ENCODE measurements at places on chromosomes 1 and 21.

DNA sequence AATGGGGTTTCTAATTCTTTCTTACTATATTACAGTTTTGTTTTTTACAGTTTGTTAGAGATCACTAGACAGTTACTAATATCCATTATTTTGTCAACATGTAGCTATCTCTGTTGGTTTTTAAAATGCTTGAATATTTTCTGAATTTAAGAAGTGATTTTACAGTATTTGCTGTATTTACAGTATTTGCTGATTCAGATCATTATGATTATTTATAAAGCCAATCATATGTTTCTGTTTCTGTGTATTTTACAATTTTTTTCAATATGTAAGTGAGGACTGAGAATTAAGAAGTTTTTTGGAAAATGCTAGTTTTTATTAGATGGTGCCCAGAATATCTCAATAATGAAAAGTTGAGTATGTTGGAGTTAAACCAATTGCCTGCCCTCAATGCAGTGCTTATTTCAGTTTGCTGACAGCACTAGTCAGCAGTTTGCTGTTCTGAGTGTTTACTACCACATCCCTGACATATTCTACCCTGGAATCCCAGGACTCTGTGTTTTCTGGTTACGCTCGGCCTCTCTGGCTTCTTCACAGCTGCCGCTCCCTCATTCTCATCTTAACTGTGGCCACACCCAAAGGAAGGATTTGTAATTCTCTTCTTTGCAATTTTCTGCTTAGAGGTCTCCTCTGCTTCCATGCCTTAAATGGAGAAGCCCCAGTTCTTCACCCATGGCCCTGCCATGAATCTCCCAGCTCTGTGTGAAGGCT lies 68.0 kb upstream of the BACH1 start:
- no peak for DNase-seq

- no peak for DNase-seq
These were observed 6.8 kb upstream of the LHX9 start for GRCh38 chr1:197910120-197910991.

DNA sequence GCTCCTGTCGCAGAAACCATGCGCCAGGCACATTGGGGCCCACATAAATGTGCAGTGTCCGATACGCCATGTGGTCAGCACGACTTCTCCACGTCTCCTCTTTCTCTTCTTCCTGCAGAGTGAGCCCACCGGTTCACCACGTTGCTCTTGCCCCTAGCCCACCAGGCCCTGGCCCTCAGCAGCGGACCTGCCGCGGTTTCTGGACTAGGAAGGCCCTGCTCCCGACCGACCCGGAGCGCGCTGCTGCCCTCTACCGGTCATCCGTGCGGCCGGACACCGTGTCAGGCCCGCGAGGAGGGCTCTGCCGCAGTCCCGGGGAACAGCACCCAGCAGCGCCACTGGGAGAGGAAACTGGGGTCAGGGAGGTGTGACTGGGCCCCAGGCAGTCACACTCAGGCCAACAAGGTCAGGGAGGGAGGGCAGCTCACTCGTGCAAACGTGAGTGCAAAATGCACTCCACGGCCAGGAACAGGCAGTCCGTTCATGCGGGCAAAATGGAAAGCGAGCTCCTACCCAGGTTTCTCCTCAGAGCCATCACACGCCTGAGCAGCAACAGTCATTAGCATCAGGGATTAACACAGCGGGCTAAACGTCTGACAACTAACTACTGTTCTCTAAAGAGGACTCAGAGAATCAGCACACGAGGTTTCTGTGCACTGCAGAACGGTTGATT lies 13.7 kb downstream of the TLR5 start:
- peak; percentile 75 for DNase-seq

DNA sequence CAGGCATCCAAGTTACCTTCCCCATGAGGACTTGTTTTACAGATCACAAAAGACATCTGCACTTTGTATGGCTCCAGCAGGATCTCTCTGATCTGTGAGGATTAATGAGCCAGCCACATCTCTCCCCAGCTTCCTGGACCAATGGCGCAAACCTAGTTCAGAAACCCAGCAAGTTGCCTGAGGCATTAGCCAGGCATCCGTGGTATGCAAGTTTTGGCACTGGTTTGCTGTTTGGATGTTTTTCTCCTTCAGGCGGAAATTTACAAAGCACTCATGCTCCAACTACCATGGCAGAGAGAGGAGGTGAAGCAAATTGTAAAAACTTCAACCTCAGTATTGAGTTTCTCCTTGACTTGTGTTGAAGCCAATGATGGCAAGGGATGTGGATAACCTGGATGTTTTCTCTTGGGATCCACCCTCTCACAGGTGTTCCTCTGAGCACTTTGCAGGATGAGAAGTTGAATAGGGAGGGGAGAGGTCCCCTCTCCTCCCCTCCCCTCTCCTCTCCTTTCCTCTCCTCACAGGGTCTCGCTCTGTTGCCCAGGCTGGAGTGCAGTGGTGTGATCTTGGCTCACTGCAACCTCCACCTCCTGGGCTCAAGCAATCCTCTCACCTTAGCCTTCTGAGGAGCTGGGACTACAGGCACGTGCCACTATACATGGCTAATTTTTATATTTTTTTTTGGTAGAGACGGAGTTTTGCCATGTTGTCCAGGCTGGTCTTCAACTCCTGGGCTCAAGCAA lies 25.6 kb upstream of the ENO1 start:
- DNase-seq = peak; percentile 66

DNA sequence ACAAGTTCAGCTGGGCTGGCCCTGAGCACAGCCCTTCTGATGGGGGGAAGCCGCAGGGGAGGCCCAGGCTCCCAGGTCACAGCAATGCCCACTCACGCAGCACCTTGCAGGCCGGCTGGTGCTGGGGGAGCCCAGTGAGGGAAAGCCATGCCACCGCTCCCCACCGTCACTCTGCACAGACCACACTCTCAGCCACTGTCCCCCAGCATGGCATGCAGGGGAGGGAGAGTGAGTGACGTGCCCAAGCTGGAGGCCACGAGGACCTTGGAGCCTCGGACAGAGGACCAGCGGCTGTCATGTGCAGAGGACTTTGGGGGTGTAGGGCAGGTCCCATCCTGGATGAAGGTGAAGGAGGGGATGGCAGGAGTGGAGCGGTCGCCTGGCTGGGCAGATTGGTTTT lies 25.1 kb downstream of the SLC45A1 start:
- no peak for DNase-seq

- DNase-seq = no peak
These were observed 365.4 kb downstream of the LTN1 start for GRCh38 chr21:28627261-28627660.
